Foreskin keratinocyte (primary cell): ENCODE measurements at places on chromosomes 4 and X.
A peak's percentile ranks its signal among the peaks of the same experiment; 100 is the strongest.

DNA sequence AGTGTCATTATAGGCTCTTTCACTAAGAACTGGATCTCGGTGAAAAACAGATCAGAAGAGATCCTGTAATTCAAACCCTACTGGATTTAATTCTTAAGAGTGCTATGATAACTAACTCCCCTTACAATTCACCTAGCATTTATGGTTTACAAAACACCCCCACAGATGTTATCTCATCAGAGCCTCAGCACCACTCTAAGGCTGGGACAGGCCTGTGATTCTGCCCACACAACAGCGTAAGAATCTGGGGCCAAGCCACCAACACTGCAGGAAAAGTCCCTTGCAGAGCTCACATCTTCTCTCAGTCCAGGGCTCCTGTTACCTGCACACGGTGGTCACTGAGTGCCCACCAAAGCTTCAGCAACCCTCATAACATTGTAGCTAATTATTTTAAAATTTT is 8.9 kb downstream of the MFAP3L start:
- DNase-seq, result no peak

DNA sequence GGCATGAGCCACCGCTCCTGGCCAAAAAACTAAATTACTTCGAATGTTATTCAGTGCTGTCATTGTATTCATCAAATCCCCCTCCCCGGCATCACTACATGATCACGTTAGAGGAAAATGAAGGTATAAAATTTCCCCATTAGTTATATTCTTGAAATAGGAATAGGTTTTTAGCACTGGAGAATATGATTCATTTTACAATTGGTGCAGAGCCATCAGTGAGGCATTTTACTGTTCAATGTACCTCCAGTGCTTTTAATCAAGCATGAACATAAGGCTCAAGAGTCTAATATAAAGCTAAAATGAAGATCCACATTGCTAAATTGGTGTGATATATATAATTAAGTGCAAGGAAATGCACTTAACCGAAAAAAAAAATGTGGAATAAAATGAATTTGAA is 18.3 kb downstream of the KLF3 start:
- DNase-seq, result no peak

DNA sequence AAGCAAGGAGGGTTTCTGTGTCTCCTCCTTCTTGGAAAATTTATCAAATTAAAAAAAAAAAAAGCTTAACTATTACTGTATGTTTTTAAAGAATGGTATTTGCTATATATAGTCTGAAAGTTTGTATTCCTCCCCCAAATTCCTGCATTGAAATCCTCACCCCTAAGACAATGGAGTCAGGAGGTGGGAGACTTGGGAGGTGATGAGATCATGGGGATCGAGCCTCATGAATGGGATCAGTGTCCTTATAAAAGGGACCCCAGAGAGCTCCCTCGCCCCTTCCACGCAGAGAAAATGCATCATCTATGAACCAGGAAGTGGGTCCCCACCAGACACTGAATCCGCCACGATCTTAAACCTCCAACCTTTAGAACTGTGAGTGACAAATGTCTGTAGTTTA is 50.1 kb downstream of the DHRSX start:
- no peak for DNase-seq

GRCh38 chr4:77044461-77045150 is 31.2 kb downstream of the CCNI start:
- DNase-seq, result peak; percentile 47

DNA sequence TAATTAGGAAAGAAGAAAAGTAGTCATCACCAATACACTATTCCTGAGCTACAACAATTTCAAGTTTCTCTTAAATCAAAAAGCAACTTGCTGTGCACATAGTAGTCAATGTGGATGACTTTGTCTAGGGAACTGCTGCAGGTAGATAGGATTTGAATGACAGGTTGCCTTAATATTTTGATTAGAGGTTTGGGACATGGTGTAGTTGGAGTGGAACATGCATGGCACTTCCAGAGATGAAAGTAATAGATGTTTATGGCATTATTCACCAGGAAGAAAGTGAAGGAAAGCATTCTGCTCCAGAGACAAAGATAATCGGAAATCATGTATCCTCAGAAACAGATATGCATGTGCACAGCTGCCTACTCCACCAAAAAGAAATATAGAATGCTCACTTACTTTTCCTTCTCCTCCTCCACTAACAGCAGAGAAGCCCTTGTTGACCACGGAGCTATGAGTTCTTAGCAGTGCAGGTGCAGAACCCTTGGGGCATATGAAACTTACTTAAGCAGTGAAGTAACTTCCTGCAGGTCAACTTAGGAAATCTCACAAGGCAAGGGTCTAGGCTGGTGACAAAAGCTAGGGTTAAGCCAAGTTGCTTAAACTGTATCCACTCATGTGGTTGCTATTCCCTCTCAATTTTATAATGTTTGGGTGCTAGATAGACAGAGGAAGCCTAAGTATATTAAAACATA is 390.8 kb downstream of the HNRNPD start:
- DNase-seq, result no peak
